ENCODE measurements at places on chromosomes 6 and 20. TPM values are rescaled to one million over a fixed set of nuclear protein-coding genes. Genes with fewer than 3 reads are reported as not detected.

DNA sequence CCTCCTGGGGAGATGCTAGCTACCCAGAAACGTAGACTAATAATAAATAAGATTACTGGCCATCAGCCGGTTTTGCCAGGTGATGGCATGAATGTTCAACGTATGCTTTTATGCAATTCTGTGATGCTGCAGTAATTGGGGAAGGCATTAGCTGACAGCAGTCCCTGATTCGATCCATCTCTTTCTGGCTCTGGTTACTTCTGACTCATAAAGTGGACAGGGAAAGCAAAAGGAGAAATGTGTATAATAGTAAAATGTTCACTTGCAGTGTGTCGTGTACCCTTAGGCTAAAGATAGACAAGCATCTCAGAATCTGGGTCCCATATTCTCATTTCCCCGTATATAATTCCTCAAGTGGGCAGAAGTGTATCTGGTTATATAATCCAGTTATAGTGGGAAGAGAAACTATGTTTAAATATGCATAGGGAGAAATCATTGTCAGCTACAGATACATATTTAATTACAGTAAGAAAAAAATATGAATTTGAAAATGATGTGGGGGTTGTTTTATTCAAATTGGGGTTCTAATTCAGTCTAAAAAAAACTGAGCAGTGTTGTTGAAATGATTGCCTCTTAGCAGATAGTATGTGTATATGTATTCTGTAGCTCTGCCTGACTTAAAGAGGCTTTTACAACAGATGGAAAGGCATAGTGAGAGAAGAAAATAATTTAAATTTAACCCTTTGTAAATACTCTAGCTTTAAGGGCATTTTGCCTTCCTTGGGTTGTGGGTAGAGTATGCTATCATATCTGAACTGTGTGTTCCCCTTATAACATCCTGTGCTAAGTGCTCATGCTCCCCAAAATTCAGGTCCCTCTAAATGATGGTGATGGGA, 40.6 kb downstream of the DOK5 start:
- no peaks in the 10 kb centered on the region for H3K27me3 ChIP-seq
- no peak overlapping the region for H3K4me3 ChIP-seq
- no peak overlapping the region for H3K27ac ChIP-seq
- DNase-seq, result no peak
- H3K36me3 ChIP-seq, result no peaks in the 10 kb centered on the region
- H3K4me1 ChIP-seq, result no peaks in the 10 kb centered on the region

DNA sequence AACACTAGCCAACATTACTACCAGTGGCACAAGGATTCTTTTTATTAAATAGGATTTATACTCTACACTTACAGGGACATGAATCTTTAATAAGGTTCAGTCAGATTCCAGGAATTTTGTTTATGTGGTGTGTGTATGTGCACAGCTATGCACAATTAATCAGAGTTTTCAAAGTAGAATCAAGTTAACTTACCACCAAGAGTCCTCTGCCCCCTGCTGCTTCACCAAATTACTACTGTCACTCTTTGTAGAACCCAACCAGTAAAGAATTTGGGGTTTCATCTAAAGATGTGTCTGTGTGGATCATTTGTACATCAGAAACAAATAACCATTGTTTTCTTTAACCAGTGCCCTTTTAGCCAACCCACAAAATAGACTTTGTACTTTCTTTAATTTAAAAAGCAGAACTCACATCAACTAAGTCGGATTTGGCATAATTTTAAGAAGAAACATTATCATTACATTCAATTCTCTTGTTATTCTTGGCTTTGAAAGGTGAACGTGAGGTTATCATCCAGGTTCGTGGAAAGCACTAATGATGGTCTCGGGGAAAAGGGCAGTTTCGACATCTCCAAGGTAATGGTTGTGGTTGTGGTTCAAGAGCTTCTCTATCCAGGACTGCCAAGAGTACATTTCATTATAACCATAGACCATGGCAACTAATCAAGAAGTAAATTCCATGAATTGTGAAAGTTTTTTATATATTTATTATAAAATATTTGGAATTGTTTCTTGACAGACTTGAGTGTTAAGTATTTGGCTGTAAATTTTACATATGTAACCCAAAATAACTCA, 514.3 kb upstream of the ID4 start:
- H3K27me3 ChIP-seq, result no peaks in the 10 kb centered on the region
- H3K27ac ChIP-seq, result no peak overlapping the region
- no peak for DNase-seq
- no peaks in the 10 kb centered on the region for H3K4me1 ChIP-seq
- no peak overlapping the region for H3K4me3 ChIP-seq

DNA sequence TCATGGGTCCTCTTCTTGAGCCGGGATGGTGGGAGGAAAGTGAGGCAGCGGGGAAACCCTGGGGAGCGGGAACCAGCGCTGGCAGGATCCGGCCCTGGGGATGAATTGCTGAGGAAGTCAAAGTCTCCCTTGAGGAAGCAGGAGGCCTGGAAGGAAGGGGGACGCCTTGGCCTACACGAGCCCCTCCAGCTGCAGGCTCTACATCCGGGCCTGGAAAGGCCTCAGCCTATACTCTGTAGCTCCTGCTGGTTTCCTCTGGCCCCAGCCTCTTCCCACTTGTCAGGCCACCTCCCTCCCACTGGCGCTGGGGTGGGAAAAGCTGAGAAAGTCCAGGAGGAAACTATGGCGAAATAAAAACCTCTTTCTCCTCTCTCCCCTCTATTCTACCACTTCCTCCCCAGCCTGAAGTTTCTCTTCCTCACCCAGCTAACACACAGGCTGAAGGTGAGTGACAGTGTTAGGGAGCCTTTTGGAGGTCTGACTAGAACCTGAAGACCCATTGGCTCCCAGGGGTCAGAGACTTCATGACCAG, 14.9 kb downstream of the TREML2 start:
- peak overlapping the region; percentile 60 for H3K27ac ChIP-seq

SRSF12 gene
- total RNA-seq, result 0.40 TPM

TAGAP gene
- total RNA-seq, result 39.6 TPM

DNA sequence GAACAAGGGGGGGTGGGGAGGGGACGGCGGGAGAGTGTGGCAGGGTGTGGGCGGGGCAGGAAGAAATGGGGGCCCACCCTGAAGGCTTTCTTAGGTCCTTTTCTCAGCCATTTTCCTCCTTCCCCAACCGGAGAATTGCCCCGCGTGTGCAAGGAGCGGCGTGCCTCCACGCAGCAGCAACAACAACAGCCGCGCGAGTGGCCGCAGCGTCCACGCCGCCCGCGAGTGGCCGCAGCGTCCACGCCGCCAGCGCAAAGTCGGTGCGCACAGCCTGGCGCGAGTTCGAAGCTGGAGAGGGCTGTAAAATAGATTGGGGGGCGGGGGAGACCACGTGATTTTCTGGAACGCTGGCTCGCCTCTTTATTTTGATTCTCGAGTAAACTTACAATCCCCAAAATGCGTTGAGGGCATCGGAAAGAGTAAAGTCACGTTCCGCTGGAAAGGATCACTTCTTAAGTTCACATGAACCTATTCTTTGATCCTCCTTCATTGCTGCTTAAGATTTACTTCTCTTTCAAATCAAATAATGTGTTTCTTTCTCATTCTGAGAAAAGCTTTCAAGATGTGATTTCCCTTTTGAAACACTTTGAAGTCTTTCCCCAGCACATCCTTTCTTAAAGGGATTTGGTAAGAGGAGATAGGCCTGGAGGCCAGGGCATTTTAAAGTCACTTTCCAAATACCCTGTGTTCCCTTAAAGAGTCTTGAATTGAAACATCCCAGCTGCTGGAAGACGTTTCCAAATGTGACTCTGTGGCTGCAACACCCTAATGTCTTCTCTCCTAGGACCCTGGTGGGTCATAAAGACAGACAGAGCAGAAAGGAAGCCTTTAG, 66.7 kb upstream of the ZNF217 start:
- H3K27ac ChIP-seq, result peak overlapping the region; percentile 82
- H3K36me3 ChIP-seq, result no peaks in the 10 kb centered on the region
- no peaks in the 10 kb centered on the region for H3K27me3 ChIP-seq
- H3K4me1 ChIP-seq, result peaks cover 79% of the 10 kb centered on the region
- peak overlapping the region; percentile 36 for H3K4me3 ChIP-seq

ANKRD6 gene
- total RNA-seq, result 11.1 TPM

DNA sequence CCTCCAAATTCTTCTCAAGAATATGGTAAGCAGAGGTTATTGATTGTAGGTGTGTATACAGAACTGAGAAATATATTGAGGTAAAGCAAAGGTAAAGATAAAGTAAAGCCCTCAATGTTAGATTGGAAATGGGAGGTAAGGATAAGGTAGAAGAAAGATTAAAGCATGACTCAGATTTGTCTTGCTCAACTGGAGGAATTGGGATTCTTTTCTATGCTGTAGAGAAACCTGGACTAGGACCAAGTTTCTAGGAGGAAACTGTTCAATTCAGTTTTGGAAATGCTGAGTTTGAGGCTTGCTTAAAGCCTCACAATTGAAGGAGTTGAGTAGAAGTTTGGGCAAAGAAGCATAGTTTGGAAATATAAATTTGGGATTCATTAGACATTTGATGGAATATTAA, 634.0 kb upstream of the PTCHD4 start:
- no peak overlapping the region for H3K4me3 ChIP-seq
- no peaks in the 10 kb centered on the region for H3K36me3 ChIP-seq
- no peak overlapping the region for H3K27ac ChIP-seq
- no peak for DNase-seq

All from spleen (tissue), 13 donors.